Stimulated activated CD4-positive, alpha-beta T cell treated with anti-CD3 and anti-CD28 coated beads, TNF-alpha, amount 100 ng/mL, for 24 hours (primary cell): ENCODE measurements at places on chromosomes 2 and 18.

GRCh38 chr2:74625658-74626425 lies 22.3 kb downstream of the M1AP start:
- DNase-seq = no peak

DNA sequence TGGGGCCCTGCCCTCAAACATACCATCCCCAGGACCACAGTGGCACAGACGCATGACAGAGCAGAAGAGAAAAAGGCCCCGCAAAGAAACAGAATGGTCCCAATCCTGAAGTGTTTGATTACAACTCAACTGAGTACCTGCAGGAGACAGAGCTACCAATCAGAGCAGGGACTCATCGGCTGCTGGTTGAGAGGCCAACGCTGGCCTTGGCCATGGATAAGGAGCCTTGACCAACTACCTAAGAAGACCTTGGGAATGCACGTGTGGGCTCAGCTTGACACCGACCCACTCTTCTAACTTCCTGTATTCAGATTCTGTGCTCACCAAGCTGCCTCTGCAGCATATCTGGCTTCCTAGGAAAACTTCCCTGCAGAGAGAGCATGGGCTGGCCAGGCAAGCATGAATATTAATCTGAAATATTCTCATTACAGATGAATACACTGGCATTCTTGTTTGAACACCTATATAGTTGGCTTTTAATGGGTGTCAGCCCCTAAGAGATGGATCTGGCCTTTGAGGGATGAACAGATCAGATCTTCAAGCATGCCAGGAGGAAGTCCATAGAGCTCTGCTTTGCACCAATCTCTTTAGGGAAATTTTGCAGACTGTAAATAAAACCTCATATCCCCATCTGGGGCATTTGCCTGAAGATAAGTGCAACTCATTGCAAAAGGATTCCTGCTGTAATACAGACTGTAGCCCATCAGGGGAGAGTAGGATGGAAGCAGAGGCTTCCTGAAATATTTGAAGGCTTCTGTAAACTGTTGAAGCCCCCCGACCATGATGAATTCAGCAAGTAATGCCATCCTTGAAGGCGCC lies 135.4 kb downstream of the BCL2 start:
- DNase-seq = no peak

DNA sequence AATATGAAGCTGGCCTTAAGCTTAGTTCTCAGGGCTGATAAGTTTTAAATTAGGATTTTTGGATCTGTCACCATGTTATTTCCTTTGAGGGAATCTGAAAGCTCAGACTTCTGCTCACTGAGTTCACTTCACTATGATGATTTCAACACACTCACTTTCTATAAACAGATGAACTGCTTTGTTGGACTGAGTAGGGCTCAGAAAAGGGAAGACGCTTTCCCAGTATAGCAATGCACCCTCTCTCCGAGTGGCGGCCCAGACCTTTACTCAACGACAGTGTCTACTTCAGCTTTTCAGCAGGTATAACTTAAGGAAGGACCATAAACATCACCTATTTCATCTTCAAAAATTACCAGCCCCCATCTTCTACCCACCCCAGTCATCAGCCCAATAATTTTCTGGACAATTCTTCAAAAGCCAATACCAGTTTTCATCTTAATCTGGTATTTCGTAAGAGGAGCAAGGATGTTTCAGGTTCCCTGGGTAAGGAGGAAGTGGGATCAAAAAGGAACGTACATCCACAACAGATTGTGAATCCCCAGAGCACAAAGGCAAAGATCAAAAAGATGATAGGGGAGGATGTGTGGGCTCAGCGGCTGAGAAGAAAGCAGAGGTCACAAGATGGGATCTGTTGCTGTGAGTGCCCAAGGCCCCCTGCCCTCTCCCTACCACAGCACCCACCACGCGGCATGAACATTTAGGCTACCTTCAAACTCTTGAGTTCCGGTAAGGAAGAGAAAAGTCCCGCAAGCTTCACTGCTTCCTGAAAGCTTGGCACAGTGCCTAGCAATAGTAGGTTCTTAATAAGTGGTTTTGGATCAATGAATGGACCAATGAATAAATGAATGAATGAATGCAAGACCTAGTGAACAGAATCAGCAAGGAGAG lies 41.9 kb downstream of the LPIN2 start:
- DNase-seq = peak; percentile 44

DNA sequence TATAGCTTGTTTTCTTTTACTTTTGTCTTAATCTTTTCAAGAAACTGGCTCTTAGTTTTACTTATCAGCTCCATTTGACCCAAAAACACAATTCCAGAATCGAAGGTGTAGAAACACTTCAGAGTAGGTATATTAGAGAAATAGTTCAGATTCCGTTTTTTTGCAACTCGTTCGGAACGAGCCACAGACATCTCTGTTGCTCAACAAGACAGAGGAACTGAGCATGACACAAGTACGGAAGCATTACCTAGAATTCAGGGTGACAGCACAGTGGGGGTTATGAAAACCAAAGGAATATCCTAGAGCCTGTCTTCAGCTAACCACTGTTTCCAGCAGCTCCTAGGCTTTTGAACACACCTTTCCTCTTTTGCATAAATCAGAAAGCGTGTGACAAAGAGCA lies 5.0 kb downstream of the HRH4 start:
- DNase-seq = no peak
